Activated naive CD4-positive, alpha-beta T cell treated with anti-CD3 and anti-CD28 coated beads for 36 hours (primary cell): ENCODE measurements at places on chromosomes 5 and 9. TPM values are rescaled to one million over a fixed set of nuclear protein-coding genes. Genes with fewer than 3 reads are reported as not detected.
A peak's percentile ranks its signal among the peaks of the same experiment; 100 is the strongest.

Gene SUB1
- 397 TPM for total RNA-seq

Gene TAF11L5
- total RNA-seq = not detected

DNA sequence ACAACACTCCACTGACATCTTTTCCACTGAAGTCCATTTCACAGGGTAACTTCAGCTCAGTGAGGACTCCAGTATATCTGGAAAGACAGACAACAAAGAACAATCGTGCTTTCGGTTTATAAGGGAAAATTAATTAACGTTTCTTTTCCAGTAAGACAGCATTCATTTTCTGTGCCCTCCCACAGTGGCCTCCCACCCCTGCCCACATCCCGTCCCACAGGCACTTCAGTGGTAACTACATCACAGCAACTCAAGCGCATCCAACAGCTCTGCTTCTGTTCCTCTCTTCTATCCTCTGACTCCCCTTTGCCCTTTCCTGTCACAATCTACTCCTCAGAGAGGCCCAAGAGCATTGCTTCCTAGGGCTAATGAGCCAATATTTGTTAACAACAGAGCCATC, 40.3 kb downstream of the GLDC start:
- no peak for DNase-seq

GRCh38 chr5:72012906-72013305, 94.4 kb upstream of the MAP1B start:
- DNase-seq = no peak

DNA sequence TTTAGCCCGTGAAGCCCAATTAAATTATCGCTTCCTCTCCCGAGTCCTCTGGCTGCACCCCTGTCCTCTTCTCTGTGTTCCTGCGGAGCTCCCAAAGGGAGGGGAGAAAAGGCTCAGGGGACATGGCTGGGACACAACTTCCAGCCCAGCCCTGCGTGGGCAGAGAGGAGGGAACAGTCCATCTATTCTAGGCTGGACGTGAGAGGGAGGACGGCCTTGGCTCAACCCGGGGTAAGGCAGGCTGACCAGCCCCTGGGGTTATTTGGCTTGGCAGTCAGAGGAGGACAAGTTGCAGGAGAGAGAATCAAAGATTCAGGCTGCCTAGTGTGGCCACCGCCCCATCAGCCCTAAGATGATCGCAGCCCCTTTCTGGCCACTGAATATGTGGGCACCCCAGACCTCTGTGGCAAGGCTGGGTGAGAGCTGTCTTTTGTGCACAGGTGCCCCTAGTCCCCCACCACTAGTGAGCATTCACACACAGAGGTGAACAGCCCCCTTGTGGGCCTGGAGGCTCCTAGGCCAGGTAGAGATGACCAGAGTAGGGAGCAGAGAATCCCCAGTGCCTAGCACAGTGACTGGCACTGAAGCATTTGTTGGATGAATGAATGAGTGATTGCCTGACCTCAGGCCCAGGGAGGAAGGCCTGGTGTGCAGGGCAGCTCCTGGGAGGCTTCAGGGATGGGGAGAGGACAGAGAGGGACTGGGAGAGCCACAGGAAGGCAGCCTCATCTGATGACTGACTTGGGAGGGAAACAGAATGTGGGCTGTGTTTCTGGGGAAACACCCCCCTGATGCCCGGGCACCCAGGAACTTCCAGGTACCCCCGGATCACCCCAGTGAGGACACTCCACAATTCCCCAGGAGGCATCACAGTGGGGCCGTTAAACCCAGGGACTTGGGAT, 133.9 kb downstream of the C9orf50 start:
- peak; percentile 28 for DNase-seq

DNA sequence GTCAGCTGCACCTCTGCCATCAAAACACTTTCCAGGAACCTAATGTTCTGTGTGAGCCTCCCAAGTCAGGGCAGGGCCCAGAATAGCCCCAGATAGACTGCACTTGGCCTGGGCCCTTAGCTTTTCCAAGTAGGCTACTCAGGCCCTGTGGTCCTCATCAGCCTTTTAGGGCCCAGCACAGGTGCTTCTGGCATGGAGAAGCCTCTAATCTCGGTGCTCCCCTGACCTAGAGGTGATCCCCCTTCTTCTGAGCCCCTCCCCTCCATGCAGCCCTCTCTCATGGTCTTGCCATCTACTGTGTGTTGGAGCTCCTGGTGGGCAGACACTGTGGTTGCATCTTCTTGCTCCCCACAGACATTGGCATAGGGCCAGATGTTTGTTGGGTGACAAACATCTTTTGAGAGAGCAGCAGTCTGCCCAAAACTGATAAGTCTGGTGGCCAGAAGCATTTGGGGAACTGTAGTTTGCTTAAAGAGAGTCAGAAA, 28.1 kb downstream of the FRMPD1 start:
- no peak for DNase-seq
